ENCODE measurements at places on chromosomes 2 and 18.

GRCh38 chr18:27712066-27712465 lies 464.9 kb downstream of the CDH2 start:
- no peak for DNase-seq

DNA sequence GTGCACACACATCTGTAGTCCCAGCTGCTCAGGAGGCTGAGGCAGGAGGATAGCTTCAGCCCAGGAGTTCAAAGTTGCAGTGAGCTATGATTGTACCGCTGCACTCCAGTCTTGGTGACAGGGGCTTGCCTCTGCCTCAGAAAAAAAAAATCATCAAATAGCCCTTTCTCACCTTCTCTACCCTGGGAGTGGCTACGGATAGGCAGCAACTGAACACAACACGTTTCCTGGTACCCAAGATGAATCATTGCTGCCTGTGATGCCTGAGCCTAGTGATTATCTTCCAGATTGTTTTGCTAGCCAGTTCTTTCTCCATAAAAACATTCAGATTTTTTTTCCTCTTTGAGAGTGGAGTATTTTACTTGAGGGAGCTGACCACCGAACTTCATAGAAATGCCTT lies 13.5 kb downstream of the INPP4A start:
- no peak for DNase-seq

DNA sequence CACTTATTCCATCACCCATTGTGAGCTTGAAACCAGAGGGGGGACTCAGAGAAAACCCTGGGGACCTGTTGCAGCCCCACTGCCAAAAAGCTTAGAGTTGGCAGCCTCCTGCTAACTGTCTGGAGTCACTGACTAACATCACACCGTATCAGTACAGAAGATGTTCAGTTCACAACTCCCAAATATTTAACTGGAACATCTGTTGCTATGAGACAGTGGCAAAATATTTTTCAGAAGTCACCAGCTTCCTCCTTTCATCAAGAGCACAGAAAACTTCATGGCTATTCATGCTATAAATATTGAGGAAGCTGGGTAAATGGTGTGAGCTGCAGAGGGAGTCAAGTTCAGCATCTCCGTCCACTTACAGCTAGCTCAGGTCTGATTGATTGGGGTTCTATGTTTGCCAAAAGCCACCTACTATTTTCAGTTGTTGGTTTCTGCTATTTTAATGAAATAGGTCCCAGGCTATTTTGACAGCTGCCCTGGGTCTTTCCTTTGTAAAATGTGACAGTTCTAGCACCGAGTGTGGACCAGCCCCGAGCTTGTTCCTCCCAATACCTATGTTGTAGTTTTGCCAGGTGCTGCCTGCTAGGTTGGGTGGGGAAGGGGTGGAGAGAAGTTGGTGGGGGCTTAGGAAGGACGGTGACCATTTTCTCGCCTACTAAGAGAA lies 9.8 kb downstream of the TUBB6 start:
- no peak for DNase-seq

DNA sequence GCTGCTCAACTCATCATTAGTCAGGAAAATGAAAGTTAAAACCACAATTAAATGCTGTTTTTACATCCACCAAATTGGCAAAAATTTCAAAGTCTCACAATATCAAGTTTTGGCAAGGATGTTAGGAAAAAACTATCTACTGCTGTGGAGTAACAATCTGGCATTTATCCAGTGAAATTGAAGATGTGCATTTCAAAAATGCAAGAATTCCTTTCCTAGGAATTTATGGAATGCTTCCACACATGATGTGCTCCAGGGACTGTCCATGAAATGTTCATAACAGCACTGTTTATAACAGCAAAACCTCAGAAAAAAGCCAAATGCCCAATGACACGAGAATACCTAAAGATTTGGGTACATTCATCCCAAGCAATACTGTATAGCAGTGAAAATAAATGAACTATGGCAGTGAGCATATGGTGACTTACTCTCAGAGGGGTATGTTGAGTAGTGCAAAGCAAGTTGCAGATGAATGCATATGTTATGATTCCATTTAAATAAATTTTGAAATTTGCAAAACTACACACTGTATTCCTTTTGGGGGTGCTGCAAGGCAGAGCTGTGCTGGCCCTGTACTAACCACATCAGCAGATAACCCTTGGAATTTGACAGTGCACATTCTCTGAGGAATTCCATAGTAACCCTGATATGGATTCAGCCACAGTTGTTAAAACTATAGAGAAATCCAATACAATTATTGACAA lies 41.3 kb upstream of the GYPC start:
- DNase-seq, result no peak

GRCh38 chr18:55384551-55385275 lies 203.3 kb downstream of the TCF4 start:
- DNase-seq, result no peak

- no peak for DNase-seq
Observed at GRCh38 chr2:42328148-42328833, 32.7 kb downstream of the COX7A2L start.

DNA sequence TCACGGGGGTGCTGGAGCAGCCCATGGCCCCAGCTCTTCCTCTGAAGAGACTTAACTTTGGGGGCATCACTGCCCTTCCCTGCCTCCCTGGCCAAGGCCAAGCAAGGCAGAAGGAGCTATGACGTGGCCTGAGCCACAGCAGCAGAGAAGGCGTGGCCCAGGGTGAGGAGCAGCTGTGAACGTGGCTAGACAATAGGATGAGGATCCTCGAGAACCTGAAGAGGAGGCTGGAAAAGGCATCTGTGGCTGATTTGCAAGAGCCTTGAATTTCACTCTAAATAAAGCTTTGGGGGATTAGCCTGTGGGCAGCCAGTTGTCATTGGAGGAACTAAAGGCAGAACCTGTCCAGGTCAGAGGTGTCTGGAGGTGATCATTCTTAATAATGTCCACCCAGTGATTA lies 652.9 kb upstream of the ID2 start:
- DNase-seq, result no peak

GRCh38 chr2:17756668-17757067 lies 2.7 kb downstream of the GEN1 start:
- DNase-seq, result no peak

- no peak for DNase-seq
Observed at GRCh38 chr18:56233595-56233994, 404.8 kb downstream of the TXNL1 start.

DNA sequence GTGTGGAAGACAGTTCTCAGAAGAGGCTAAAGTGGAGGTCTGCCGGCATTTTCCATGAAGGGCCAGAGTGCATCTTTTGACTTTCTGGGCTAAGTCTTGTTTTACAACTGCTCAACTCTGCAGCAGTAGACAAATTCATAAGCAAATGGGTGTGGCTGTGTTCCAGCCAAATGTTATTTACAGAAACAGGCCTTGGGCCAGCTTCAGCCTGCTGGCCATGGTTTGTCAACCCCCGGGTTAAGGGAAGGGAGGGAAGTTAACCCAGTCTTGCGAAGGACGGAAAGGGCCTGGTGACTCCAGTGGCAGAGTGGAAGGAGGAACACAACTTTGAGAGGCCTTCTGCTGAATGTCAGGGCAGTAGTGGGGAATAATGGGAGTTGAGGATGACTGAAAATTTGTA lies 34.3 kb upstream of the NCKAP5 start:
- no peak for DNase-seq
